GM12878 (cell line): ENCODE measurements at places on chromosomes 1 and 21.

- no peak for DNase-seq
These were observed 1.7 kb downstream of the OSCP1 start for GRCh38 chr1:36448530-36449056.

DNA sequence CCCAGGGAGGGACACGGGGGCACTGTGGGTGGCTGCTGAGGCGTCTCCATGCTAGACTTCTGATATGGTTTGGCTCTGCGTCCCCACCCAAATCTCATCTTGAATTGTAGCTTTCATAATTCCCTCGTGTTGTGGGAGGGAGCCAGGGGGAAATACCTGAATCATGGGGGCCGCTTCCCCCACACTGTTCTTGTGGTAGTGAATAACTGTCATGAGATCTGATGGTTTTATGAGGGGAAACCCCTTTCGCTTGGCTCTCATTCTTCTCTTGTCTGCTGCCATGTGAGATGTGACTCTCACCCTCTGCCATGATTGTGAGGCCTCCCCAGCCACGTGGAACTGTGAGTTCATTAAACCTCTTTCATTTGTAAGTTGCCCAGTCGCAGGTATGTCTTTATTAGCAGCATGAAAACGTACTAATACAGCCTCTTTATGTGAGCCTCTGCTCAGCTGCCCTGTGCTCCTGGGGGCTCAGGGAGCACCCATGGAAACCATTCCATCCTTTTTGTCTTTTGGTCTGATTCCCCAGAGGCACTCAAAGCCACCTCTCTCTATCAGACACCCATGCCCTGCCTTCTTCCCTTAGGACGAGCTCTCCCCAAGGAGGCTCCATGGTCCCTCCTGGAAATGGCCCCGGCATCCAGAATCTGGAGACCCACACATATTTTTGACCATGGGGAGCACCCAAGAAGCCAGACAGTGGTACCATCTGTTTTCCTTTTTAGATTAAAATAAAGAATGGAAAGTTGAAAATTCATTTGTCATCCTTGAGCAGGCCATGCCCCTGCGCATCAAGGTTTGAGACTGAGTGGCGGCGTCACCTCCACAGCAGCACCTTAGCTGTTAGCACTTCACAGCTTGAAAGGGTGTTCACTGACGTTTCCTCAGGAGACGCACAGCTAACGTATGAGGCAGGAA lies 65.9 kb upstream of the FAM20B start:
- DNase-seq: no peak

DNA sequence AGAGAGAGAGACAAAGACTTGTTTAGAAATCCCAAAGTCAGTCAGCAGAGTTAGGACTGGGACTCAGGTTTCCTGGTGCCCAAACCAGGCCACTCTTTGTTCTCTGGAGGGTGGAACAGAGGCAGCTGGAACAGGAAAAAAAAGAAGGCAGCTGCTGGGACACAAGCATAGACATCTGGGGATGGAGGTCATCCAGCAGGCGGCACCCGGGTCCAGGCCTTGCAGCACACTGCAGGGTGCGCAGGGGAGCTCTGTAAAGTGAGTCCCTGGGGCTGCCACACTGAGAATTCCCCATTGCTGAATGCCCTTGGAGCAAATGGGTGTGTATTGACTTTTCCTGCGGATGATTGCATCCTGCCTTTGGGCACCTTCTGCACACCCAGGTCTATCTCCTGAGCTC lies 222.9 kb upstream of the CSF3R start:
- DNase-seq: no peak

DNA sequence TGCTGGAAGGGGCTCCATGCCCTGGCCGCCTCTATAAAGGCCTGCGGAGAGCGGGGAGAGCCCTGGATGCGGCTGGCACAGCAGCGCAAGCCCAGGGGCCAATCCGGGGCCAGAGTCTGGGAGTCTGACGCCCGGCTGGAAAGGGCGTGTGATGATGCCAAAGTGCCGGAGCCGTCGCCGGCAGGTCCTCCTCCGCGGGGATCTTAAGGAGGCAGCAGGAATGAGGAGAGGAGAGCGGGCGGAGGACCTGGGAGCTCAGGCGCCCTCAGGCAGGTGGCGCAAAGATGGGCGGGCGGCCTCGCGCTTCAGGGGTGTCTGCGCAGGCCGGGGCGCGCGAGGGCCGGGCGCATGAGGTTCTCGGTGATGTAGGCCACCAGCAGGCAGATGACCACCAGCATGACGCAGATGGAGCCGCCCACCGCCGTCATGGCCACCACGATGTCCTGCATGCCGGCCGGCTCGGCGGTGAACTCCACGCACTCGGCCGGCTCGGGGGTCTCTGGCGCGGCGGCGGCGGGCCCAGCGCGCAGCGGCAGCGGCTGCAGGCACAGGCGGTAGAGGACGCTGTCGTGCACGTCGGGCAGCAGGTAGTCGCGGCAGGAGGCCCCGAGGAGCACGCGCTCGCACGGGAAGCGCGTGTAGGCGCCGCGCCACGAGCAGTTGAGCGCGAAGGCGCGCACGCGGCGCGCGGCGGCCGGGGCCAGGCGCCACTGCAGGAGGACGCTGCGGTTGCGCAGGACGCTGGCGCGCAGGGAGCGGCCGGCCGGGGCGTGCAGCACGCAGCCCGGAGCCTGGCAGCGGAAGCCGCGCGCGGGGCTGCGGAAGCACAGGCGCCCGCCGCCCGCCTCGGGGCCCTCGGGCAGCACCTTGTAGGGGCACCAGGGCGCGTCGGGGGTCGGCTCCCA lies 653 bp downstream of the FNDC10 start:
- DNase-seq: no peak

DNA sequence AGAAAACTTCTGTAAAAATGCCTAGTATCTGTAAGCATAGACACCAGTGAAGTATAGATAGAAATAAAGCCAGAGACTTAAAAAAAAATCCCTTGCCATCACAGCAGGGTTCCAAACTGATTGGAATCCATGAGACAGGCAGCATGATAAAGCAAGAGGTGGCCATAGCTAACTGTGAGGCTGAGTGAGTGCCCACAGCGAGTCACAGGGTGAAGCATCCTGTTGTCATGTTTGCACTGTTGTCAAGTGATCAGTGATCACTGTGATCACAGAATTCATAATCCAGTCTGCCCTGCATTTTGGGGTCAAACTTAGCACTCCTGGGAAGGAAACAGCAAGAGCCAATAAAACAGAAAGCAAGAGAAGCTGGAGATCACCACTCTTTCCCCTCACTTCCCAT lies 33.3 kb downstream of the LRRC8B start:
- no peak for DNase-seq

- DNase-seq: no peak
These were observed 644 bp downstream of the UBE4B start for GRCh38 chr1:10033359-10033845.

DNA sequence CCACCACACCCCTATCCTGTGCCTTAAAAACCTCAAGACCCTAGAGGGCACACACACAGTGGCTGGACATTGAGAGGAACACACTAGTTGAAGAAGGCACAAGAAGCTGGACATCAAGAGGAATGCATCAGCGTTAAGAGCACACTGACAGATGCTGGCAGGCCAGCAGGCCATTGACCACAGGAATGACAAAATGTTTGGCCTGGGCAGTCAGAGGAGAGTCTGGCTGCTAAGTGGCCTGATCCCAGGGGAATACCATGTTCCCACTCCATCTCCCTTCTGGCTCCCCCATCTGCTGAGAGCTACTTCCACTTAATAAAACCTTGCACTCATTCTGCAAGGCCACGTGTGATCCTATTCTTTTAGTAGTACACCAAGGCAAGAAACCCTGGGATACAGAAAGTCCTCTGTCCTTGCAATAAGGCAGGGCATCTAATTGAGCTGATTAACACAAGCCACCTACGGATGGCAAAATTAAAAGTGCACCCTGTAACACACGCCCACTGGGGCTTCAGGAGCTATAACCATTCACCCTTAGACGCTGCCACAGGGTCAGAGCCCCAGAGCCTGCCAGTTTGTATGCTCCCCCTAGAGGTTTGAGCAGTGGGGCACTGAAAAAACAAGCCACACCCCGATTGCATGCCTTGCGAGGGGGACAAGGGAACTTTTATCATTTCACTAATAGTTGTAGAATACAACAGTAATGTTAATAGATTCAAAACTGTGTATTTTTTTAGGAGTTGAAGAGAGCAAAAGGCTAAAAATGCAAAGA lies 1216.1 kb upstream of the NCAM2 start:
- no peak for DNase-seq

DNA sequence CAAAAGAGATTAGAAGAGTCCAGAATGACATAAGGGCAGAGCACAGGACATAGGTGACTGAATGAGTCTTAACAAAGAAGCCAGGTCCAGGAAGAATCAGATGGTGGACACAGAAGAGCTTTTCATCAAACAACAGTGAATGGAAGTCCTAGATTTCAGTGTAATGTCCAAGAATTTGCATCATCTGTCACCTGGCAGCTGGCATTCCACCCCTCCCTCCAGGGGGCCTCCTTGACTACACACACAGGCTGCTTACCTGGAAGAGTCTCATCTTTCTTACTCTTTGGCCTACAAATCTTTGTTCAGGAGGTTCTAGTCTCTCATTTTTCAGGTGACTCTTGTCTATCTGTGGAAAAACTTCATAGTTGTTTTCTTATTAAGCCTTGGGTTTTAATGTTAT lies 36.2 kb downstream of the GORAB start:
- DNase-seq: no peak

DNA sequence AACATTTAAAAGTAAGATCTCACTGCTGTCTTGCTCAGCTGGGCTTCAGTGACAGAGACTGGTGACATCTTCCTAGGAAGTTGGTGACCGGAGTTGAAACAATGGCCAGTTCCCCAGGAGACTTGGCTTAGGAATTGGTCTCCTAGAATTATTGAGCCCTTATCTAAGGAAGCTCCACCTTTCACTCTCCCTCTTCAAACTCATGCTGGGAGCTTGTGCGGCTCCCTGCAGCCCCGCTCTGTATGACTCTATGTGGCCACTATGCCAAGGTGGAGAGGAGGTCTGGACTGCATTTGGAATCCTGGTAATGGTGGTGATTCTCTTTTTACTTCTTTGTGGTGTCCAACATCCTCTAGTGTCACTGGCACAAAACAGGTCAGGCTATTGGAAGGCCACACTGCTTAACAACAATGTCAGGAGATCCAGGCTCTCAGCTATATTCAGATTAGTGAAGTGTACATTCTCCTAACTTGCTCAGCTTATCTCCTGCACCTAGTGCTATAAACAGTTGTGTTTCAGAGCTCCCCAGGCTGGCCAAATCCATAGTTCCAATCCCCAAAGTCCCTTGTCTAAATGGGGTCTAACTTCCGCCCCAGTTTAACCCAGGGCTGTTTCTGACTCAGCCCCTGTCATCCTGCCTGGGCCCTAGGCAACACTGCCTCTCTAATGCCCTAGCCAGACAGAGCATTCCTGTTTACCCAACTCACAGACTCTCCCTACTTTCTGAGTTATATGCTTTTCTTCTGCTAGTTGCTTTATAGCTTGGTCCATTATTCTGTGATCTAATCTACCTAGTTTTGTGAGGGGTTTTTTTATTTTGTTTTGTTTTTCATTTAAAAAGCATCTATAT lies 18.3 kb downstream of the ATP2B4 start:
- no peak for DNase-seq

GRCh38 chr1:159211331-159212136 lies 6.9 kb downstream of the ACKR1 start:
- DNase-seq: no peak

- DNase-seq: no peak
These were observed 81.6 kb upstream of the ACTL8 start for GRCh38 chr1:17673329-17674072.

GRCh38 chr1:91583326-91583755 lies 82.7 kb downstream of the CDC7 start:
- DNase-seq: no peak

GRCh38 chr1:229158341-229158921 lies 112.5 kb upstream of the RAB4A start:
- no peak for DNase-seq

- DNase-seq: no peak
These were observed 6.0 kb upstream of the VASH2 start for GRCh38 chr1:212944229-212944901.

DNA sequence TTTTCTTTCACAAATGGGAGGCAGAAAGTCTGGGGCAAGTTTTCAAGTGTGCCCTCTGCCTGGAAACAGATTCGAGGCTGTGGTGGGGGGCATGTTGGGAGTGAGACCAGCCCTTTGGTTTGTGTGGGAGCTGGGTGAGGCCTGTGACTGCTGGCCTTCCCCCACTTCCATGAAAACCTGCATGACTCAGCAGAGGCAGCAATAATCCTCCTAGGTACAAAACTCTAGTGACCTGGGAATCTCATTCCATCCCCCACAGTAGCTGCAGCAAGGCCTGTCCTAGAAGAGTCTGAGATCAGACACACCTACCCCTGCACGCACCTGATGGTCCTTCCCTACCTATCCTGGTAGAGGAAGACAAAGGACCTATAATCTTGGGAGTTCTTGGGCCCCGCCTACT lies 42.1 kb upstream of the KIAA0040 start:
- no peak for DNase-seq

DNA sequence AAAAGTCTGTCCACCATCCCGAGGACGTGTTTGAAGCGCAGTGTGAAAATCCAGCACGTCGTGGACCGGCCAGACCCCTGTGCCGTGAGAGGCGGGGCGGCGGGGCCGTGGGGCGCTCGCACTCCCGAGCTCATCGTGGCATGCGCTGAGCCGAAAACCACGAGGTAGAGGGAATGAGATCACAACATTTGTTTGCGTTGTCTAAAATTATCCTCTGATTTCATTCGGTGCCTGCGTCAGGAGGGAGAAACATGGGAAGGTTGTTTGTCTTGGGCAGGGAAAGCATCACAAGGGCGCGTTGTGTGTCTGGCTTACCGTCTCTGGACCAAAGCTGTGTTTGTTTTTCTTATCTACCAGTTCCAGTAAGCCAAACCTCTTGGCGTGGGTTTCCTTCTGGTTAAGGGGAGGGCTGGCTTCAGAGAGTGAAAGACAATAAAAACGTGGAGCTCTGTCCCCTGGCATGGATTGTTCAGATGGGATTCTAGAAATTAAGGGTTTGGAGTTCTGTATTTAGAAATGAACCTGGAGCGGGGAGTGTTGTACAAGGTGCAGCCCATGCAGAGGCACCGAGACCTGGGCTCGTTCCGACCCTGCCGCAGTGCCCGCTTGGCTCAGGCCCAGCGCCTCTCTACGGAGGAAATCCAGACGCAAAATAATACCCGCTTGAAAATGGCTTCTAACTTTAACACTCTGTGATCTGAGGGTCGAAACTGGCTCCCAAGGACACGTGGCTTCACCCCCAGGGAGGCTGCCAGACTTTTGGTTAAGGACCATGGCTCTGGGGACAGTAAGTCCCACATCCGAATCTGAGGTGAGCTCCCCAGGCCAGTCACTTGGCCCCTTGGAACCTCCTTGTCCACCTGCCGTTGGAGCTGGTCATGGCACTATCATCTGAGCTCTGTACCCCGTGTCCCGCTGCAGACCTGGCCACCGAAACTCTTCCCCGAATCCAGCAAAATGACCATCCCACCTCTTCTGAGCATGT lies 68.7 kb upstream of the FAM3B start:
- DNase-seq: no peak

- no peak for DNase-seq
These were observed 41.0 kb downstream of the SDC3 start for GRCh38 chr1:30867537-30867936.

DNA sequence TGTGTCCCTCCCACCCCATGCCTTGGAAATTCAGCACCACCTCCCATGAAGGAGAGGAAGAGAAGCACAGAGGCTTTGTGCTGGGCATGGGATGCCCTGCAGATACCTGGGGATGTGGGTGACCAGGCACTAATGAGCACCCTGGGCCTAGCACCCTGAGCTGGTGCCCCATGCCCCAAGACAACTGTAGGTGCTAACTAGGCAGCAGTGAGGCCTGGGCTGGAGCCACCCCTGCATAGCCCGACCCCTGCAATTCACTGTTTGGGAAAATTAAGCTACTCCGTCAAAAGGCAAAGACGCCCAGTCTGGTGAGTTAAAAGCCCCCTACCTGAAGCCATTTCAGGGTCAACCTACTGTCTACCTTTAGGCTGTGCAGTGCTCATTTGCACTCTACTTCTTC lies 5.4 kb downstream of the KCNA2 start:
- no peak for DNase-seq

- no peak for DNase-seq
These were observed 12.1 kb upstream of the ZDHHC18 start for GRCh38 chr1:26814377-26814776.
